ENCODE measurements at places on chromosomes 4 and X.

- DNase-seq: no peak
These were observed 822 bp downstream of the ZNF275 start for GRCh38 chrX:153334654-153335295.

GRCh38 chr4:76306882-76307659, 538 bp downstream of the STBD1 start:
- DNase-seq: peak; percentile 28

GRCh38 chr4:25258980-25259578, 25.2 kb downstream of the PI4K2B start:
- DNase-seq: no peak

DNA sequence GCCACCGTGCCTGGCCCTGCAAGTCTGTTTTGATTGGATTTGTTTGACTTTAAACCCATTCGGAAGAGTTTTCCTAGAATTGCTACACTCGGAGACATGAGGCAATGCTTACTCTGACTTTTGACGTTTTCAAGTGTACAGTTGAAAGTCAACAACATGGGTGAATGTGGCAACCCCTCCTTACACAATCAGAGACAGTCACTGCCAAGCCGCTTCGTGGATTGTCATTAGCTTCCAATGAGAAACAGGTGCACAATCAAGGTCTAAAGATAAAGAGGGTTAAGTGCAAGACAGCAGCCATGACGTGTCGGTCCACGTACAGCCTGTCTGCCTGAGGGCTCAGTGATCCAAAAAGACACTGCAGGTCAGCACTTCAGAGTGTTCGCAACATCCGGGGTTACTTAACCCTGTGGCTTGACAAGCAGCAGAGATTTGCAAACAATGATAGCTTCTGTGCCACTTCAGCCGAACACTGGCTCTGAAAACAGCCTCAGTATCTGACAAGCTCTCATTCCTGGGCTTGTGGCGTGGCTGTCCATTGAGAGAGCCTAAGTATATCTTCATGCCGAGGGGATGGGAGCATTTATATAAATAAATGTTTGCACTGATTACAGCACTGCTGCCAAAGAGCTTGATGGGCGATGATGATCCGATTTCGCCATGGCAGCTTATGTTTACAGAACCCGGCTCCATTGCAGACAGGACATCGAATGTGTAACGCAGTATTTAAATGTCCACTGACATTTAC, 180.0 kb downstream of the DHRSX start:
- peak; percentile 88 for DNase-seq

DNA sequence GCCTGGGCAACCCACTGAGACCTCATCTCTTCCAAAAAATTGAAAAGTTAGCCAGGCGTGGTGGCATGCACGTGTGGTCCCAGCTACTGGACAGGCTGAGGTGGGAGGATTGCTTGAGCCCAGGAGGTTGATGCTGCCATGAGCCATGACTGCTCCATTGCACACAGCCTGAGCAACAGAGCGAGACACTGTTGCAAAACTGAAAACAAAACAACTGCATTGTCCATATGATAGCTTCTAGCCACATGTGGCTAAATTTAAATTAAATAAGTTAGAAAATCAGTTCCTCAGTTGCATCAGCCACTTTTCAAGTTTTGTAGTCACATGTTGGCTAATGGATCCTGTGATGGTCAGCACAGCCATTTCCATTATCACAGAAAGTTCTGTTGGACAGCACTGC, 67.9 kb downstream of the GAB1 start:
- DNase-seq: no peak

DNA sequence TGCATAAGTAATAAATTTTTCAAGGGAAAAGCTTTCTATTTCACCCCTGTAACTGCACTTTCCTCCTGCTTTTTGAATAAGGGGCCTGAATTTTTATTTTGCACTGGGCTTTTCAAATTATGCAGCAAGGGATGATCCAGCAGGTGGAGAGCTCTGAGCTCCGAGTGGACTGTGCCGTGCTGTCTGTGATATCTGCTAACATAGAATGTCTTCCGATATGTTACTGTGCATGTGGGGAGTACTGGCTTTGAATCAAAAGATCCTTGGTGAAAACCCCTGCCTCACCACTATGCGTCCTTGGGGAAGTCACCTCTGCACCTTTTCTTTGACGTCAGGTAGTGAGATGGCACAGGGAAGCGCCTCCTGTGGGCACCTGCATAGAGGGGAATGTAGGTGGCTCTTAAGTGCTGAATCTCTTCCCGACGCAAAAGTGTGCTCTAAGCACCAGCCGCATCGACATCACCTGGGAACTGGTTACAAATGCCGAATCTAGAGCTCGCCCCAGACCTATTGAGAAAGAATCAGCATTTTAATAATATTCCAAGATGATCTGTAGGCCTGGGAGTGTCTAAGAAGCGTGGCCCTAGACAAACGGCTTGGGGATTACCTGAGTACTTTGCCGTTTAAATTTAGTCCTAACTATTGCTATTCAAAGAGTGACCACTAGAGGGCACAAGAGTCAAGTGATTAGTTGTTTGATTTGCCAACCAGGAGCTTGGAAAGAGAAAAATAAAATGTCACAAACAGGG, 19.2 kb upstream of the WFS1 start:
- peak; percentile 37 for DNase-seq

DNA sequence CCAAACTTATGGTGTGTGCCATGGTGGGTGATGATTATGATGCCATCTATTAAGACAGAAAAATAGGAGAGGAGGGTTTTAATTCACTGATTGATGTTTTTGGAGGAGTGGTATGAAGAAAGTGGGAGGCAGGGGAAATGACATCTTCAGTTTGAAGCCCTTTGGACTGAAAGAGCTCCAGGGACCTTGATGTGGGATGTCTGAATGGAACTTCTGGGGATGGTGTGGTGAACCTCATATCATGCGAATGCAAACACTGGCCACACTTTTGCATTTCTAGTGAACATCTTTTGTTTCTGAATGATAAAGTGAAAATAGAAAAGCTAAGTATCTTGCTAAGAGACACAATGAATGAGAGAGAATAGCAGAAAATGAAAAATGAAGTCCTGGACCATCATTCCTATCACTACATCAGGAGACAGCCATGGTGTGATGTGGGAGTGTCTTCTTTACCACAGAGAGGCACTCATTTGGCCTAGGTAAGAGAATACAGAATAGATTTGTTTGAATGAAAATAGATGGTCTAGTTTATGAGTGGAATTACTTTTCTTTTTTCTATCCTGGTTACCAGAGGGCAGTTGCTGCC, 123.5 kb downstream of the ZNF827 start:
- no peak for DNase-seq

DNA sequence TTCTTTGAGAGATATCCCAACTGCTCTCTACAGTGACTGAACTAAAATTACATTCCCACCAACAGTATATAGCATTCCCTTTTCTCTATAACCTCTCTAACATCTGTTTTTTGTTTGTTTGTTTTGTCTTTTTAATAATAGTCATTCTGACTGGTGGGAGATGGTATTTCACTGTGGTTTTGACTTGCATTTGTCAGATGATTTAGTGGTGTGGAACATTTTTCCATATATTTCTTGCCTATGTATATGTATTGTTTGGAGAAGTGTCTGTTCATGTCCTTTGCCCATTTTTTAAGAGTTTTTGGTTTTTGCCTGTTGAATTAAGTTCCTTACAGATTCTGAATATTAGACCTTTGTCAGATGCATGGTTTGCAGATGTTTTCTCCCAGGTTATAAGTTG, 9.0 kb downstream of the USO1 start:
- DNase-seq: no peak

DNA sequence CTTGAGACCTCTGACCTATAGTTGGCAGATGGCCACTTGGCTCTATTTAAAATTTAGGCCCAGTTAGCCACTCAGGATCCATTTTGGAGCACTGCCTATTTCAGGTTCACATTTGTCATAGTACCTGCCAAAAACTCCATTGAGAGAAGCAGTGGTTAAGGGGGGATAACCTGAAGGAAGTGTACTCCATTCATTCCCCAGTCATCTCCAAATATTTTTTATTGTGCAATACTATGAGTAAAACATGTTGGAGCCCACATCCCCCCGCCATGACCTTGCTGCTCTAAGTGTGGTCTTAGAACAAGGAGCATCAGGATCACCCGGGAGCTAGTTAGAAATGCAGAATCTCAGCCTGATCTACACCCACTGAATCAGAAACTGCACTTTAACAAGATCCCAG, 21.1 kb downstream of the PLP1 start:
- no peak for DNase-seq

DNA sequence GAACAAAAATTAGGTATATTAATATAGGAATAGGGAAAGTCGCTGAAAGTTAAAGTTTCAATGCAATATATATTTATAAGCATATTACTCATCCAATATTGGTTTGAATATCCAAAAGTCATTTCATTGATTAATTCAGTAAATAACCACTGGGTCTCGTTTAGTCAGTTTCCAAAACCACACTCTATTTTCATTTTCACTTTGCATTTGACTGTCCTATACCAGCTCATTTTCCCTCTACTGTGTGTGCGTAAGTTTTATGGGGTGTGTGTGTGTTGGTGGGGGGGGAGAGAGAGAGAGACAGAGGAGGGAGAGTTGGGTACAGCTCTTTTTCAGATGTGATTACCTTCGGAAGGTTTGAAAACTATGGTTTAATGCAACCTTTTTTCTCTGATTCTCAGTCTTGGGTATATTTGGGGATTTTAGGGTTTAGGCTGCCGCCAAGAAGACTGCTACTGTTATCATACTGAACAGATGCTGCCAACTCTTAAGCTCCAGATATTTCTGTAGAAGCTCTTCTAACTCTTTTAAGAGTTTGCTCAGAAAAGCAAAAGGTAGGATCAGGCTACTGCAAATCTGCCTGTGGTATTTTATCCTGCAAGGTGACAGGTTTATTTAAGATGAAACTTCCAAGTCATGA, 1427.4 kb downstream of the PCDH7 start:
- no peak for DNase-seq

DNA sequence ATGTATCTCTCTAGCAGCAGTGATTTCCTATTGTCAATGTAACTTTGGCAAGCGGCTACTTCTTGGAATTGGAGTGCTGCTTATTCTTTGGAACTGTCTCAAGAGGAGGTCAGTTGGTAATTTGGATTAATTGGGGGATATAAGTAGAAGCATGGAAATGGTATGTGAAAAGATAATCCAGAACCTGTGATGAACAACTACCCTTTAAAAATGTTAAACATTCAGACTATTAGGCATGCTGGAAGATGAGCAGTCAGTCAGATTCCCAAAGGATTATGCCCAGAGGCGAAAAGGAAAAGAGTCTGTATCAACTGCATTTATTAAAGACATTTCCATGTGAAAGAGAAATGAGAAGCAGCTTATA, 62.5 kb downstream of the SEC24D start:
- no peak for DNase-seq

DNA sequence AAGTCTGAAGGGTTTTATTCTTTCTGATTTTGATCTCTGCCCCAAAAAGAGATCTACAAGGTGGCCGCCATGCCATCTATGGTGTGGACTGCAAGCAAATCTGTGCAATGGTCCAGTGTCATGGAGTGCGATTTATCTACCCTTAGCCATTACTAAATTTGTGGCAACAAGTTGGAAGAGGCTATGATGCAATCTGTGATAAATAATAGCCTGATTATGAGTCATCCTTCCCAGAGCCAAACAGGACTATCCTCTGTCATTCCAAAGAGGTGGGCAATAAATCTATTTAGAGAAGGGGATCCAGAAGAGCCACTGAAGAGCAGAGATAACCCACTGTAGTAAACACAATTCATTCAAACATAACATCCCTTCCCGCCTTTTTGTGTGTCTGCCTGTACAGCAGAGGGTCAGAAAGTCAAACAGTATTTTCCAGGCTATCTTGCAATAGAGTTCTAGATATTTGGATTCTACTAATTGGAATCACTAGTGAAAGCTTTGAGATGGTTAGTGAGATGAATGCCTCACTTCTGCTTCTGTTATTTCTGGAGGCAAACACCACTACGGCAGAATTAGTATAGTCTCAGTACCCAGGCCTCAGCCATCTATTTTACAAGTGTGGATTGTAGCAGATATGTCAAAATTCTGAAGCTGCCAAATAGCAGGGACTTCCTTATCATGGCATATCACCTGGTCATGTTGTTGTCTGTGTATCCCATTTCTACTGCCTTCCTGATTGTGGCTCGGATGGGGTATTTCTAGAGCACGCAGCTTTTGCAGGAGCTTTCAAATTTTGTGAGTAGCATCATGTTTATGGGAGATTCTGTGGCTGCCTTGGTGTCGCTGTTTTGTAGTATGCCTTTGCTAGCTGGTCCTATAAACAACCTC, 192.0 kb downstream of the SMIM20 start:
- no peak for DNase-seq

GRCh38 chrX:38882894-38883626, 81.8 kb downstream of the MID1IP1 start:
- no peak for DNase-seq

GRCh38 chr4:53902786-53903185, 161.6 kb downstream of the CHIC2 start:
- DNase-seq: no peak

- no peak for DNase-seq
These were observed 875.2 kb downstream of the RAPGEF2 start for GRCh38 chr4:159977907-159978617.

GRCh38 chr4:9771034-9771433, 10.4 kb upstream of the DRD5 start:
- peak; percentile 33 for DNase-seq

DNA sequence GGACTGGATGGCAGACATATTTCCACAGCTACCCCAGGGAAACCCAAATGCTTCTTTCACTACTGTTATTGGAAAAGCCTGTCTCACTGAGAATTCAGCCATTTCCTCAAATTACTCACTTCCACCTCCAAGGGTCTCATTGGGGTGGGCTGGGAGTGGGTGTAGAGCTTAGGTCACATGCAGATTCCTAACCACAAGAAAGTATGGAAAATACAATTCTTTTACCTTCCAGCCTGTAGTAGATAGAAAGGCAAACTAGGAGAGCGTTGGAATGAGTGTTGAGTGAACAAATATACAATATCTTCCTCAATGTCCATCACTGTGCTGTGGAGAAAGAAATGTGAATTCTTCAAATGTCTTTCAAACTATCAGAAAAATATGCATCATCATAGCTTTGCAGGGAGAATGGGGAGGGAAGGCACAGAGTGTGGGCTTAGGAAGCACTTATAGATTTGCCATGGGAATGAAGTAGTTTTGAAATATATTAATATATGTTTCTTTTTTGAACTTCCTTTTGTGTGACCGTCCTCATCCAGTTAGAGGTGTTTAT, 245.3 kb upstream of the JADE1 start:
- no peak for DNase-seq

DNA sequence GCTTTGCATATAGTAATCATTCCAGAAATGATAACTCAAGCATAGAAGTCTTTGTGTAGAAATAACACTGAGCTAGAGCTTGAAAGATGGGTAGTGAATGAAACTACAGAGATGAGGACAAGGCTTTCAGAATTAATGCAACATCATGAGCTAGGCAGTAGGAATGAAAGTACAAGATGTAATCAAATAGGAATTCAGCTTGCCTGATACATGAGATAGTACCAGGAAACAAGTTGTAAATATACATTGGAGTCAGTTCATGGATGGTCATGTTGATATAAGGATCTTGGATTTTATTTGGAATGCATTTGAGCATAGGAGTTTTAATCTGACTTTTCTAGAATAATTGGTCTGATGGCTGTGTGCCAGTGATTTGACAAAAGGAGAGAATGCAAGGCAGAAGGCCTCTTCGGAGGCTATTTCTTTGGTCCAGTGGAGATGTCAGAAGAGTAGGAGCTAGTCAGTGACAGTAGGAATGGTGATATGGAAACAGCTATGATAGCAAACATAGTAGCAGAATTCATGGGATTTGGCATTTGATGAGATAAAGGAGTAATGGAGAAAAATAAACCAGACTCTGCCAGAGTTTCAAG, 206.4 kb upstream of the PACRGL start:
- no peak for DNase-seq

Measured in CD14-positive monocyte (primary cell).